Mucosa of gallbladder (tissue), 1 donor: ENCODE measurements at places on chromosomes 3 and 15. TPM values are rescaled to one million over a fixed set of nuclear protein-coding genes. Genes with fewer than 3 reads are reported as not detected.

CX3CR1 gene
- total RNA-seq: 22.6 TPM

DNA sequence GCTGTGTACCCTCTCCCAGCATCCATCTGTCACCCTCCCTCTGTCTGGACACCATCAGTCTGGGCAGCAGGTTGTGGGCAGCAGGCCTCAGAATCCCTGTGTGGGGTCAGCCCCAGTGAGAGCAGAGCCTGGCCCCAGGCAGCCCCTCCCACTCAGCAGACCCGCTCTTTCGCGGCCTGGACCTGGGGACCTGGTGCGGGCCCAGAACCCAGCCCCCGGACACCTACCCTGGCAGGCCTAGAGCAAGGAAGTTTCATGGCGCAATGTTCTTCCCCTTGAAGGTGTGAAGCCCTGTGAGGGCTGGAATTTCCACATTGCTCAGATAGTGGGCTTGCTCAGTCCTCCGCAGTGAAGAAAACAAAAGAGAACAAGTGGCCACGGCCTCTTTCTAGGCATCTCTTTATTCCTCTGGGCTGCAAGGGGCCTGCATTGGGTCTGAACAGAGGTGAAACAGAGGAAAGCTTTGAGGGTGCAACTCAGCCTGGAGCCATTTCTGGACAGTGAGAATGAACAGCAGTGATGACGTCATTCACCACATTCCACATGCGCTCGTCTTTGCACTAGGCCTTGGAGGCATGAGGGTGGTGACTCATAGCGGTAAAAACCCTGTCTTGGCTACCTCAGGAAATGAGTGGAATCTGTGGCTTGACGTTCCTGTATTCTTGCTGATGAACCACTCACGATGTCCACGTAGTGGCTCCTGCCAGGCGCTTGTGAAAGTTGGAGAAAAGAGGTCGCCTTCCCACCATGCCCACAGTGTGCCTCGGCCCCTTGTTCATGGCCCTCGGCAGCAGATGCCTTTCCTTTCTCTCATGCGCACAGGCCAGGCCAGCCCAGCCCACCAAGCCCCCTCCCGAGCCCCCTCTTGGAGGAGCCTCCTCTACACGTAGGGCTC lies 66.1 kb downstream of the SLC30A4 start:
- DNase-seq: peak; percentile 85

DNA sequence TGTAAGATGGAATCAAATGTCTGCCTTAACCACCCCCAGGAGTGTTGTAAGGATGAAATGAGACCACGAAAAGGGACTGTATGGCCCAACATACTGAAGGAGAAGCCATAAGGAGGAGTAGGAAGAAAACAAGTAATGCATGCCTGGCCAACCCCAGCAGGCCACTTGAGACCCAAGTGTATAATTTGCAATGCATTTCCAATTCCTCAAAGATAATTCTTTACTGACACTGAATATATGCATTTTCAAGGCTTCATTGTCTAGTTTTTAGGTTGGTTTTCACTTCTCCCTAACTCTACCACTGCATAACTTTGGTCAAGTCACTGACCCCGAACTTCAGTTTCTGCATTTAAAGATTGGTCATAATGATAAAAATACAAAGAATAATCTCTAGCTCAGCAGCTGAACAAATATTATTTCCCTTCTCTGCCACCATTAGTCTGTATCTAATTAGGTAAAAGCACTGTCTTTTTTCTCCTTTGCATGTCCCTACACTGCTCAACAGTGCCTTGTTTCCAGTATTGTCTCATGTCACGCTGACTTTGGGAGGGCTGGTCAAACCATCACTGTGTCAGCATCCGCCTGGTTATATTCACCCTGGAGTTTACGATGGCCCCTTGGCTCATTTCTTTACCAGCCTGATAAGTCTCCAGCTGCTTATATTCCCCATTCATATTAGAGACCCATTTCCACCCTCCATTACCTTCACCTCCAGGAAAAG lies 378.6 kb downstream of the NTRK3 start:
- DNase-seq: no peak

DNA sequence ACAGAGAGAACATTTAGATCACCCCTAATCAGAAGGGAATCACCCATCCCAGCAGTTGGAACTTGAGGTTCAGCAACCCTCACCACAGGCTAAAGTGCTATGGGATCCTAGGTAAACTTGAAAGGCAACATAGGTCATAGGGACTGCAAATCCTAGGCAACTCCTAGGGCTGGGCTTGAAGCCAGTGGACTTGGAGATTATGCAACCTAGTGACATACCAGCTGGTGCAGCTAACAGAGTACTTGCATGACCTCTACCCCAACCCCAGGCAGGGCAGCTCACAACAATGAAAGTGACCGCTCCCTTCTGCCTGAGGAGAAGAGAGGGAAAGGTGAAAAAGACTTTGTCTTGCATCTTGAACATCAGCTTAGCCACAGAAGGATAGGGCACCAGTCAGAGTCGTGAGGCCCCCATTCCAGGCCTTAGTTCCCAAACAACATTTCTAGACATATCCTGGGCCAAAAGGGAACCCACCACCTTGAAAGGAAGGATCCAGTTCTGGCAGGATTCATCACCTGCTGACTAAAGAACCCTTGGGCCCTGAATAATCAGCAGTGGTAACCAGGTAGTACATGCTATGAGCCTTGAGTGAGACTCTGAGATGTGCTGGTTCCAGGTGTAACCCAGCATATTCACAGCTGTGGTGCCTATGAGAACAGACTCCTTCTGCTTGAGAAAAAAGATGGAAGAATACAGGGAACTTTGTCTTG lies 37.6 kb upstream of the FBN1 start:
- peak; percentile 59 for DNase-seq

DNA sequence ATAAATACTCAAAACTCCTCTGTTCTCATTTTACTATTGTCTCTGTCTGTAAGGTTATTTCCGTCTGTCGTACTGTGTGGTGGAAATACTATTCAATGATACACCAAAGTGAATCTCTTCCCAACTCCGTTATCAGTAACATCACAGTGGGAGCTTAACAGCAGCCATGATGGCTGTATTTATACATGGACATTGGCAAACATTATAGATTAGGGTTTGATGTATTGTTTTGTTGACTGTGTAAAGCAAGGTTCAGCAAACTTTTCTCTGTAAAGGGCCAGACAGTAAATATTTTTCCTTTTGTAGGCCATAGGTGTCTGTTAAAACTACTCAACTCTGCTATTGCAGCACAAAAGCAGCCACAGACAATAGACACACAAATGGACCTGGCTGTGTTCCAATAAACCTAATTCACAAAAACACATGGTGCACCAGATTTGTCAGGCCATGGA lies 23.2 kb downstream of the LIPC start:
- DNase-seq: no peak

DNA sequence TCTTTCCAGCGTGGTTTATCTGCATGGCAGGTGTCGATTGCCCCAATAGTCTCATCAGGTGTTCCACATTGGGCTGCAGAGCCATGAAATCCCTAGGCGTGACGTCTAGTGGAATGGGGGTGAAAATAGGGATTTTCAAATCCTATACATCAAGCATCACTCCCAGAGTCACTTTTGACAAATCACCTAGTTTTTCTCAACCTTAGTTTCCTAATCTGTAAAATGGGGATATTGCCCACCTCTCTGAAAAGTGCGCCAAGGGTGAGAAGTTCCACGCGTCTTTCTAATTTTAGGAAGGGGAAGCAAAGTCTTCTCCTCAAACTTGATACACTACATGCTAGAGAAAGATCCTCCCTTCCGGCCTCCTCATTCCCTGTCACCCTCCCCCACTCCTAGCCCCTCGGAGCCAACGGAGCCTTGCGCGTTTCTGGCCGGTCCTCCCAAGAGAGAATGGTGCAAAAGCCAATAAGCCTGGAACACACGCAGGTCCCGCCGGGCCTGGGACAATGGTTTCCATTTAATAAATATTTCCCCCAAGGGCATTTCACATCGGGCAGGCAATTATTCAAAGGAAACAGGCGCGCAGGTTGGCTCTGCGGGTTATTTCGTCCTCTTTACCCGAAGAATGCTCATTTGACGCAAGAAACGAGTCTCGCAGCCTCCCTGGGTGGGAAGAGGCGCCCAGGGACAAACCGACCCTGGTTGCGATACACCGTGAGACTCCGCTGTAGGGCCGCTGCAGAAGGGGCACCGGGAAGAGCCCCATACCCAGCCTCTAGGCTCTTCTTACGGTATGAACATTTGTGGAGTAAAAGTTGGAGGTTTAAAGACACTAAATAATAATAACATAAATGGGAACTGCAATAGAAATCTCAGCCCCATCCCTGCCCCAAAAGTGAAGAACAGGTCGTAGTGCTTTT lies 1.2 kb upstream of the SOX14 start:
- no peak for DNase-seq

GRCh38 chr3:28008235-28008634 lies 233.2 kb upstream of the CMC1 start:
- no peak for DNase-seq

ERICH6 gene
- total RNA-seq: 0.09 TPM
